ENCODE measurements at places on chromosomes 1 and 21. TPM values are rescaled to one million over a fixed set of nuclear protein-coding genes. Genes with fewer than 3 reads are reported as not detected.

- DNase-seq: no peak
Observed at GRCh38 chr1:16387201-16388188, 20.5 kb downstream of the SZRD1 start.

- DNase-seq: no peak
Observed at GRCh38 chr1:99726818-99727217, 39.6 kb downstream of the FRRS1 start.

DNA sequence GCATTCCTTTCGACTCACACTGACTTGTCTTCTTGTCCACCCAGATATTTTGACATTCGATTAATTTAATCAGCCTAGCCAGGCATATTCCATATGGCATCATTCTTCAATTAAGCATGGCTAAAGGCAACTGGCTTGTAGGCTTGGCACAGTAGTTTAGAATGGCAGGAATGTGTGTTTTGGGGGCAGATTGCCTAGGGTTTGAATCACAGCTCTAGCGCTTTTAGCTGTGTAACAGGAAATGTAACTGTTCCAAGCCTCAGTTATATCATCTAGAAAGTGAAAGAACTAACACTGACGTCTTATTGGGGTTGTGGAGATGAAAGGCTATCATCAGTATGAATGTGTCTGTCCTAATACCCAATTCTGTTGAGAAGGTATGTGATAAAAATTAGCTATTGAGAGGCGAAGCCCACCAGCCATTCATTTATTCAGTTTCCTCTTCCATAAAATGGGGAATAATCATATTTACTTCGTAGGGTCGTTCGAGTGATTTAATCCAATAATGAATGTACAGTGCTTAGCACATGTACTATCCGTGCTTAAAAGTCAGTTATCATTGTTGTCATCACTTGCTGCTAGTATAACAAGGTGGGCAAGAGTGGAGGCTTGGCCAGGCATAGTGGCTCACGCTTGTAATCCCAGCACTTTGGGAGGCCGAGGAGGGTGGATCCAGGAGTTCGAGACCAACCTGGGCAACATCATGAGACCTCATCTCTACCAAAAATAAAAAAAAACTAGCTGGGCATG is 41.6 kb upstream of the GRHL3 start:
- no peak for DNase-seq

DNA sequence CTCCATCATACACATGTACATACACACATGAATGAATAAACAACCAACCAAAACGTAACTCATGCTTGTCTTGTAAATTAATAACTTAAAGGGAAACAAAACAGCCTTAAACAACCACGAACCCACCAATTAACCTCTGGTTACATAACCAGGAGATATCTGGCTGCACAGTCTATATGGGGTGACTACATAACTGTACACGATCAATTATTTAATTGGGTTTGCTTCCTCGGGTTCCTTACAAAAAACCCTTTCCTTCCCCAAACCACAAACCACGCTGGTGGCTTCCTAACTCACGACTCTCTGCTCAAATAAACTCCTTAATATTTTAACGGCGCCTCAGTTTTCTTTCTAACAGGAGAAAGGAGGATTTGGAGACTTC is 744 bp downstream of the ZNF670 start:
- no peak for DNase-seq

Gene PRRC2C
- total RNA-seq: 69.8 TPM

Gene F13B
- not detected for total RNA-seq

Measured in heart right ventricle (tissue), 16 donors.